ENCODE measurements at places on chromosomes 7 and 10.

DNA sequence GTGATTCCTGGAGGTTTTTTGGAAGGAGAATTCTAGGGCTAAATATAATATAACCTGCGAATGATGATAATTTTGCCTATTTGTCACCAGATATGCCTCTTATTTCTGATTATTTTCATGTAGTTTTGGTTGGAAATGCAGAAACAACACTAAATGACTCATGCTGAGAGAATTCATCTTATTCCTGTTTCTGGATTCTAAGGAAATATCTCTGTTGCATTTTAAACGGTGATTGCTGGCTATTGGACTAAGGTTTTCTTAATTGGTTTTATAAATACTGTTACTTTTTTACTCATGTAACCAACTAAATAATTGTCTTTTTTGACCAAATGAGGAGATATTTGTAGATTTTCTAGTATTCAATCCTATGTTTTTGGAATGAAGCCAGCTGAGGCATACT lies 204.9 kb upstream of the NPSR1 start:
- no peak for DNase-seq

GRCh38 chr7:127935847-127936376 lies 95.3 kb downstream of the LRRC4 start:
- no peak for DNase-seq

DNA sequence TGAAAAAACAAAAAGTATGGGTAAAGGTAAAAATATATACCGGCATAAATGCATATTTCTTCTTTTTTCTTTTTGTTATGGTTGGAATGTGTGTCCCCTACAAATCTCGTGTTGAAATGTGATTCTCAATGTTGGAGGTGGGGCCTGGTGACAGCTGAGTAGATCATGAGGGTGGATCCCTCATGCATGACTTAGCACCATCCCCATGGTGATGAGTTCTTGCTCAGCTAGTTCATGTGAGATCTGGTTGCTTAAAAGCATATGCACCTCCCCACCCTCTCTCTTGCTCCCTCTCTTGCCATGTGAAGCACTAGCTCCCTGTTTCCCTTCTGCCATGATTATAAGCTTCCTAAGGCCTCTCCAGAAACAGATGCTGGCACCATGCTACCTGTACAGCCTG lies 93.3 kb downstream of the HYCC1 start:
- DNase-seq = no peak

DNA sequence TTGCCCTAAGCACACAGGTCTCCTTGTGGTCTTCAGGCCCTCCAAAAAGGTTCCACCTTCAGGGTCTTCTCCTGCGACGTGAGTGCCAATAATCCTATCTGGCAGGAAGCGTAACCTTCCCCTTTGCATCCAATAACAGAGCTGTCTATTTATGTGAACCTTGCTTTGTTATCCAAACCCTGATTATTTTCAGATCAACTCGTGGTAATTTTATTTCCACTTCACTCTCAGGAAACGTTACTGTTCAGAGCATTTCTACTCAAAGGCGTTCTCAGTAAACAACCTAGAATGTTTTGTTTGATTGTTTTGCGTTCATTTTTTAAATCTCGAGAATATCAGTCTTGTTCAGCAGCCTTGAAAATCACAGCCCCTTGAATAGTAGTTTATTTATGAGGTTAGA lies 232.3 kb upstream of the KLF6 start:
- no peak for DNase-seq

DNA sequence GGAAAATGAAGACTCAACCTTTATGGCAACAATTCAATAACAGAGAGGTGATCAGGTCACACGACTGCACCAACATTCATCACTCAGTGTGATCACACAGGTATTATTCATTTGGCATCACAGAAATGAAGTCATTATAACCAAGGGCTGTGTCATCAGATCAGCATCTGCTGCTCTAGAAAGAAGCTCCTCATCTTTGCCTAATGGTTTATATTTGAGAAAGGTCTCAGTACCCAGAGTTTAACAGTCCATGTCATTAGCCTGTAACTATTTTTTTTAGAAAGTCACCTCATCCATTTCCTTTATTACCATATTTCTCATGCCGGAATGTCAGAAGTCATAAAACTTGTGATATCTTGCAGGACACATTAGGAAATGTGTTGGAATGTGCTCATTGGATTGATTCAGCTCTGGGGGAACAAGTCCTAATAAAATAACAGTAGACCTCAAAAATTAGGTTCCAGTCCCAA lies 45.1 kb upstream of the PRKG1 start:
- DNase-seq = no peak

DNA sequence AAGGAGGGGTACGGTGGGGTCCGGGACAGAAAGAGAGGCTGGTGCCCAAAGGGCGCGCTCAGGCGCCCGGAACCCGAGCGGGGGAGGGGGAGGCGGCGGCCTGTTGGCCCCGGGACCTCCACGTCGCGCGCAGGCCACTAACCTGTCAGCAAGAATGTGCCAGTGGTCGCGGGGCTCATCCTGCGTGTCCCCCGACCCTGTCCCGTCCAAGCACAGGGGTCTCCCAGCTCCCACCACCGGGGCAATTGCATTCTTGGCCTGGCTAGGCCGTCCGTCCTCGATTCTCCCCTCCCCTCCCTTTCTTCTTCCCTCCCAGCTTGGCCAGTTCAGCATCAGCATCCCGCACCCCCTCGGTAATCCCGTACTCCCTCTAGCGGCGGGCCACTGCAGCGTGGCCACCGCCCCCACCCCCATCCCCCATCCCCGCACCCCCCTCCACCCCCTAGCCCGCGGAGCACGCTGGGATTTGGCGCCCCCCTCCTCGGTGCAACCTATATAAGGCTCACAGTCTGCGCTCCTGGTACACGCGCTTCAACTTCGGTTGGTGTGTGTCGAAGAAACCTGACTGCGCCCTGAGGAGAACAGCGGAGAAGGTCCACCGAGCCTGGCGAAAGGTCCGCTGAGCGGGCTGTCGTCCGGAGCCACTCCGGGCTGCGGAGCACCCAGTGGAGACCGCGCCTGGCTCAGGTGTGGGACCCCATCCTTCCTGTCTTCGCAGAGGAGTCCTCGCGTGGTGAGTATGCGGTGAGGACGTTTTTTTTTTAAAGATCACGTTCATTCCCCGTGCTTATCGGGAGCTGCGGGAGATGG lies at the start of gene SGCE:
SGCE (minus strand) TSS at position 286 of the 810 bp plus-strand sequence; CDS start at position 251, 35 bp downstream.
- peak; percentile 63 for DNase-seq

DNA sequence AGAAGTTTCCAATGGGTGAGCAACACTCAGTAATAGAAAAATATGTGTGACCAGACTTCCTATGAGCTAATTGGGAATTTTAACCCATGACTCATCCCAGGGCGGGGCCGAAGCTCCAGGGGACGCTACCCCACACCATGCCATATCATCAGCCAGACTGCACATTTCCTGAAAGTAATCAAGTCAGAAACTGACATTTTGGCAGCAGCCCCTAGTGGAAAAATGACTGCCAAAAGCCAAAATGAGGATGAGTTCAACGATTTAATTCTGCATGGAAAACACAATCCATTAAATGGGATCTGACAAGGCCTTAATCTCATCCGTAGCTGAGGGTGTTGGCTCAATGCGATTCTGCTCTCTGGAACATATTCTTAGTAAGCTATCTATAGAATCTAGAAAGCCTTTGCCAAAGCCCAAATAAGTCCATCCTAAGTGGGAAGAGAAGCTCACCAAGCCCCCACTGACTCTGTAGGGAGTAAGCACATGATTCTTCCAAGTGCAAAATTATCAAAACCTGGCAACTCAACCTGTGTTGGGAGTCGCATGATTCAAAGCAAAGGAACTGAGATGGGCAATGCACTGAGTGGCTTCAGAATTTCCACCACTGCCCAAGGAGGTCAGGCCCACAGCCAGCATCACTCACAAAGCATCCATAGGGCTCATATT lies 93.1 kb upstream of the PDE1C start:
- DNase-seq = no peak

- DNase-seq = no peak
Measured at GRCh38 chr10:61478621-61479312, 25.6 kb upstream of the TMEM26 start.

GRCh38 chr10:13708256-13708990 lies 121.7 kb downstream of the PRPF18 start:
- DNase-seq = no peak
